ENCODE measurements at places on chromosomes 12 and 14.

DNA sequence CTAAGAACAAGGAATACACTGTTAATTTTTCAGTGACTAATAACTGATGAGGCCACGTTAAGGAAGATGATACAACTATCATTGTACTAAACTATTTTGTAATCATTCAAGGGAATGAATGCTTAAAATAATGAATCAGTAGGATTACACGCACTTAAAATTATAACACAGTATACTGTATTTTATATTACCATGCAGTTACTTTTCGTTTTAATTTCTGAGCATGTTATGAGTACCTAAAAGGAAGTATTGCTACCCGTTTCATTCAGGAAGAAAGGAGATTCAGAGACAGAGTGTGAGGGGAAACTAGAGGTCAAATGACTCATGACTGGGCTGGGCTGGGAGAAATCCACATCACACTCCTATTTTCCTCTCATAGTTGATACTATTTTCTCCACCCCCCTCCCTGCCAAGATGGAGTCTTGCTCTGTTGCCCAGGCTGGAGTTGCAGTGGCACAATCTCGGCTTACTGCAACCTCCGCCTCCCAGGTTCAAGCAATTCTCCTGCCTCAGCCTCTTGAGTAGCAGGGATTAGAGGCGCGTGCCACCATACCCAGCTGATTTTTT is 202.0 kb downstream of the PPM1H start:
- DNase-seq: no peak

DNA sequence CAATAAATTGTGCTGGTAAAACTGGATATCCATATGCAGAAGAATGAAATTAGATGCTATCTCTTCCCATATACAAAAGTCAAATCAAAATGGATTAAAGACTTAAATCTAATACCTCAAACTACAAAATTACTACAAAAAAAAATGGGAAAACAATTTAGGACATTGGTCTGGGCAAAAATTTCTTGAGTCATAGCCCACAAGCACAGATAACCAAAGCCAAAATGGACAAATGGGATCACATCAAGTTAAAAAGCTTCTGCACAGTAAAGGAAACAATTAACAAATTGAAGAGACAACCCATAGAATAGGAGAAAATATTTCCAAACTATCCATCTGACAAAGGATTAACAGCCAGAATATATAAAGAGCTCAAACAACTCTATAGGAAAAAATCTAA is 264.6 kb downstream of the NUAK1 start:
- DNase-seq: no peak

DNA sequence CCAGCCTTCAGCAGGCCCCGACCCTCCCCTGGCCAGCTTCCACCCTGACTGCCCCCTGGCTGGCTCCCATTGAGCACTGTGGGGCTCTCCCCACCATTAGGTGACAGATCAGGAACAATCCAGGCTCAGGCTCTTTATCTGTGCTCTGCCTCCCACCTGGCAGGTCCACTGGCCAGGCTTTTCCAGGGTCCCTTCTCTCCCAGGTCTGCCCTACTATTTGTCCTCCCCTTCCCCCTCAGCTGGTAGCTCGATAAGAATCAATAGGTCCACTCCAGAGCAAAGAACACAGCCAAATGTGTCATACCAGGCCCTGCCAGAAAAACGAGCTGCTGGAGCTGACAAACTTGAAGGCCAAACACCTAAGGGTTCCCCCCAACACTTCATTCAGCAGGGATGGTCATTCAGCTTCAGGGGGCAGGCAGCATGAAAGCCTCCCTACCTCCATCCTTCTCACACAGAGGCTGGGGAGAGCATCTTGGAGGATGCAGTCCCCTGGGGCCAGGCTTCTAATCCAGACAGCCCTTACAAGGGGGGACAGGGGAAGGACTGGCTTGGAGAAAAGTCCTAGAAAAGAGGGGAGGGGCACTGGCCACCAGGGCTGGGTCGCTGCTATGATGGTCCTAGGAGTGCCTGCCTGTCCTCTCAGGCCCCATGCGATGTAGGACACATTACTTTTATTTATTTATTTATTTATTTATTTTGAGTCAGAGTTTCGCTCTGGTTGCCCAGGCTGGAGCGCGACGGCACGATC is 1.9 kb upstream of the KRT18 start:
- DNase-seq: no peak

DNA sequence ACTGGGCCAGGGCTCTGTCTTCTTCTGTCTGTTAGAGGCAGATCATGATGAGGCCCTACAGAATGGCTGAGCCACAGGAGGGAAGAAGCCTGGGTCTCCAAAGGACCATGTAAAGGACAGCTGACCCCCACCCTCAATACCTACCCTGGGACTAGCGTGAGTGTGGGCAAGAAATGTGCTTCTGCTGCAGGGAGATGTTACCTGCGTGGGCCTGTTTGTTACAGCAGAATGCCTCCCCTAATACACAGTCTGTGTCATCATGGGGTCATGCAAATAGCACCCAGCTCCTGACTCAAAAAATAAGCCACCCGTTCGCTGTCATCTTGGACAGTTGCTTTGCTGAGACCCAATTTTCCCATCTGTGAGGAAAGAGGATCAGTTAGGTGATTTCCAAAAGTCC is 90.6 kb downstream of the CALM1 start:
- no peak for DNase-seq

DNA sequence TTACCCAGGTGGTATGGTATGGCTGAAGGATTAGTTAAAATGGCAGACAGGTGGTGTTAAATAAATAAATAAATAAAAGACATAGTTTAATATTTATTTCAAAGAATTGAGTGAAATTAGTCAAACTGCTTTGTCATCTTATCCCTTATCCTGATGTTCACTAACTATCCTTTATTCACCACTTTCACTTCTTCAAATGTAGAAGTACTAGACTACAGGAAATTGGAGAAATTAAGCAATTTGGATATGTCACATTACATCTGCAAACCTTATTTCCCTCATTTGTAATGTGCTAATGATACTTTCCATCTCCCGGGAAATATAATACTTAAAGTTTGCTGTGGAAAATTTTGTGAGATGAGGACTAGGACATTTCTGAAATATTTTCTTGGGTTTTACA is 1195.7 kb downstream of the LRFN5 start:
- DNase-seq: no peak

GRCh38 chr12:128662101-128662500 is 161.7 kb downstream of the SLC15A4 start:
- DNase-seq: no peak

GRCh38 chr12:79373896-79374499 is 316.8 kb downstream of the PAWR start:
- DNase-seq: no peak

DNA sequence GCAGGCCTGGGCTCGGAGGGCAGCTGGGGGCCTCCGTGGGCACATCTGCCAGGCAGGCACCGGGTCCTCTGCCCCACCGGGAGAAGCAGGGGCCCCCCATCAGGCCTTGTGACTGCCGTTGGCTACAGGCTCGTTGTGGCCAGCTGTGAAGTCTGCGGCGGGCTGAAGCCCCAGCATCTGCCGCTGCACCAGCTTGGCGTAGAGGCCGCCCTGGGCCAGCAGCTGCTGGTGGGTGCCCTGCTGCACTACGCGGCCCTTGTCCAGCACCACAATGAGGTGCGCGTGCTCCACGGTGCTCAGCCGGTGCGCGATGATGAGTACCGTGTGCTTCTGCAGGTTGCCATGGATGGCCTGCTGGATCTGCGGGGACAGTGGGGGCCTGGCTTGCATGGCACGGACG is 33.9 kb upstream of the VPS37B start:
- DNase-seq: no peak

DNA sequence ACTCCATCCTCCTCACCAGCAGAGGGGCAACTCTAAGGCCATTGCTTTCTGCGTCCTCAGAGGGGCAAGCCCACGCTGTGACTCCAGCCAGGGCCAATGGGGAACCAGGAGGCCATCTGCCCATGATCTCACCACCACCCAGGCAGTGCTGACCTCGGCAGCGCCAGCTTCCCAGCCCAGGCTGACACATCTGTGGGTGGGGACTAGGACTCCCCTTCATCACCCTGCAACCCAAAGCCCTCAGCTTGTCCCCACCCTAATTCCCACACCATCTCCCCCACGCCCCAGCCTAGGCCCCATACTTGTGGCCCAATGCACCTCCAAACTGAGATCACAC is 58.6 kb downstream of the VWF start:
- no peak for DNase-seq

Data from central memory CD4-positive, alpha-beta T cell (primary cell).